ENCODE measurements at places on chromosomes 11 and 22.

DNA sequence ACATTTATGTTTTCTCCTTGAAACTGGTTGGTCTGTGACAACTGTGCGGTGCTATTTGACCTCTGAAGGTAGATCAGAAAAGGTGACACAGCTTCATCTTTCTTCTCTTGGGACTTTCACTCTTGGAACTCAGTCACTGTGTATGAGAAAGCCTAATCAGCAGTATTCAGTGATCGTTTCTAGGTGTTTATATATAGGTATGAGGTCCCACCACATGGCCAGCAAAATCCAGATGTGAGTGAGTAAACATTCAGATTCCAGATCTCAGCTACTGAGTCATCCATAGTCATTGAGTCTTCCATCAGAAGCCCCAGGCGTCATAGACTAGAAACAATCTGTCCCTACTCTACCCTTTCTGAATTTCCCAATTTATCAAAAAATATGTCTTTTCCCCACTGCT is 117.3 kb upstream of the CTSC start:
- no peak for DNase-seq

GRCh38 chr11:34300026-34300925 is 57.5 kb downstream of the ABTB2 start:
- no peak for DNase-seq

DNA sequence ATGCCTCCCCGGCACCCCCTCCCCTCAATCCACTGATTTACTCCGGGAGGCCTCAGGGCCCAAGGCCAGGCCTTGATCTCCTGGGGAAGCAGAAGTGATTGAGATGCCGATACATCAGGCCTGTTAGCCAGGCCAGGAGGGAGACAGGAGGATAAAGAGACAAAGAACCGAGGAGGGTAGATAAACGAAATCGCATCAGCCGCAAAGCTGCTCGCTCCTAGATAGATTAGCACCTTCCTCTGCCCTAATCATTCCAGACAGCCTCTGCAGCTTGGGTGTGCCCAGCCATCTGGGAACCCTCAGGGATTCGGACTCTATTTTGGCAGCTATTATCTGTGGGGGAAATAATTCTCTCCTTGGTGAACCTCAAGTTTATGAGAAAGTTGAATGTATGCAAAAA is 121.2 kb downstream of the ABTB2 start:
- no peak for DNase-seq

DNA sequence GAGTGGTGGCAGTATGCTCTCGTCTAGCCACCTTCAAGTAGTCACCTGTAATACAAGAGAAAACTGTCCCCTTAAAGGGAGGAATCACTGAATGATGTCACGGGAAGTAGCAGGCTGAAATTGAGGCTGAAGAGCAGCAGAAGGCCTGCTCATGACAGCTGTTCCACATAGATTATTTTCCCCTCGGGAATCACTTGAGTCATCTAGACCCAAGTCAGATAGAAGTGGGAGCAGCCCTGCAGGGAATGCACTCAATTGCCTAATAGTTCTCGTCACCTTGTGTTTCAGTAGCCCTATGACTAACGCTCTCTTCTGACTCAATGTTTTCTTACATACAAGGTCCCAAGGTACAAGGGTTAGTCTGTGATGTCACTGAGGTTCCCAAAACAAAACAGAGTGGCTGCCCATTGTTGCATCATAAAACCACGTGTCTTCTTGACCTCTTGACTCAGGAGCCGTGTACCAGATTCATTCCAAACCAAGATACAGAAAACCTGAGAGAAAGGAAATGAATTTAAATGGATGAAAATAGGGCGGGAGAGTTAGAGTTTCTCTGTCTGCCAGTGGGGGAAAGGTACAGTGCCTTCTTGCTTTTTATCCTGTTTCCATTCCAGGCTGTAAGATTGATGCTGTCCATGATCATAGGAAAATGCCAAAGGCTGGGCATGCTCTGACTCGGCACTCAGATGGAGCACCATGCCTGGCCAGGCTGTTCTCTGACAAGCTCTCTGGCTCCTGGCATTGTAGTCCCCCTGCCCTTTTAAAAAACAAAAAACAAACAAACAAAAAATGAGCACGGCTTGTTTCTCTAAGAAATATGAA is 21.6 kb upstream of the C11orf96 start:
- DNase-seq = no peak

DNA sequence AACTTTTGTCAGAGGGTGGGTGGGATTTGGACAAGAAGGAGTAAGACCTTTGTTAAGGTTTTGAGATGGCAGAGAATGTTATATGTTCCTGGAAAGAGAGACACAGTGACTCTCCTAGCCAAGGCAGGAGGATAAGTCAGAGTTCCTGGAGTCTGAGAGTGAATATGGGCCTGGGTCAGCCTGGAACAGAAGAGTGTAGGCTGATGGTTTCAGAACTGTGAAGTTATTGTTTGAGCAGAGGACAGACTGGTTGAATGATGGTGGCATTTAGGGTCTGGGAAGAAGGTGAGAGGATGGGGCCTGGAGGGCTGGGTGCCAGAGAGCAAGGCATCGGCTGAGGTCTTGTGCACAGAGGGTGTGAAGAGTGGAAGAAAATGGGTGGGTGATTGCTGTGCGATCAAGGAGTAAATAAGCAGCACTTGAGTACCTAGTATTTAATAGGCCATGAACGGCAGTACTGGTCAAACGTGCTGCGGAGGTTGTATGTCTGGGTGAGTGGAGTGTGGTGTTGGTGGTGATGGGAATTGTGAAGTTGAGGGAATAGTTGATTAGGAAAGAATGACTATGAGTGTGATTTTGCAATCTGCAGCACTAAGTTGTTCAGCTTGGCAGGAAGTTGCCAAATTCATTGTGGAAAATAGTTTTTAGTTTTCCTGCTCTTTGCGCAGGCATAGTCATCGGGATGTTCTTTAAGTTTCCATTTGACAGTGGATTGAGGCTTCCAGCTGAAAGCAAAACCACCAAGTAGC is 1.8 kb downstream of the PANX1 start:
- DNase-seq = no peak

- DNase-seq = no peak
Measured at GRCh38 chr11:70581991-70582885, 183.9 kb downstream of the CTTN start.

Measured in GM12892 (cell line).